ENCODE measurements at places on chromosomes 7 and 10. TPM values are rescaled to one million over a fixed set of nuclear protein-coding genes. Genes with fewer than 3 reads are reported as not detected.
A peak's percentile ranks its signal among the peaks of the same experiment; 100 is the strongest.

- H3K4me1 ChIP-seq: peaks cover 36% of the 10 kb centered on the region
- H3K27me3 ChIP-seq: no peaks in the 10 kb centered on the region
- DNase-seq: no peak
- no peak overlapping the region for H3K4me3 ChIP-seq
- peak overlapping the region; percentile 64 for H3K27ac ChIP-seq
Measured at GRCh38 chr10:127408733-127409132, 140.4 kb upstream of the NPS start.

- no peak for DNase-seq
- no peaks in the 10 kb centered on the region for H3K4me1 ChIP-seq
- H3K27me3 ChIP-seq: peaks cover 64% of the 10 kb centered on the region
- H3K4me3 ChIP-seq: peak overlapping the region; percentile 8
Measured at GRCh38 chr7:45156516-45157272, 897 bp upstream of the RAMP3 start.

- no peaks in the 10 kb centered on the region for H3K36me3 ChIP-seq
- H3K4me1 ChIP-seq: peaks cover 18% of the 10 kb centered on the region
- H3K27ac ChIP-seq: no peak overlapping the region
- peak overlapping the region; percentile 66 for H3K4me3 ChIP-seq
- peaks cover 97% of the 10 kb centered on the region for H3K27me3 ChIP-seq
Measured at GRCh38 chr7:128168667-128169210, 72.3 kb upstream of the LEP start.

VWA2 gene
- total RNA-seq: 14.4 TPM

DNA sequence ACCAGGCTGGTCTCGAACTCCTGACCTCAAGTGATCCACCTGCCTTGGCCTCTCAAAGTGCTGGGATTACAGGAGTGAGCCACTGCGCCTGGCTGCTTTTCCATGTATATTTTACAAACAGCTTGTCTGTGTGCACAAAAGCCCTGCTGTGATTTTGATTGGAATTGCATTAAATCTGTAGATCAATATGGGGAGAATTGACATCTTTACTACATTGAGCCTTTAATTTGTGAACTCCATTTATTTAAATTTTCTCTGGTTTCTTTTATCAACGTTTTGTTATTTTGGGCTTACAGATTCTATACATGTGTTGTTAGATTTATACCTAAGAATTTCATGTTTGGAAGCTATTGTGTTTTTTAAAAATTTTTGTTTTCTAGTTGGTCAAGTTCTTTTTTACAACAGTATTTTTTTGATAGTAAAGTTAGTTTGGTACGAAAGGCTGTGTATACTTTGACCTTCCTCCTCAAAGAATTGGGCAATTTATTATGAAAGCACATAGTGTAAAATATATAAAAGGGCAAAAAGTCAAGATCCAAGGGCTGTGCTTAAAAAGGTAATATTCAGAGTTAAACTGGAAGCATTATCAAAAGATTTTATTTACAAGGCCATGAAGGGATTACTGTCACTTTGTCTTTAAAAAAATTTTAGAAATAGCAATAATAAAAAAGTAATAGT, 92.8 kb downstream of the STK31 start:
- peaks cover 2% of the 10 kb centered on the region for H3K27me3 ChIP-seq
- no peak overlapping the region for H3K4me3 ChIP-seq
- no peaks in the 10 kb centered on the region for H3K36me3 ChIP-seq
- peaks cover 5% of the 10 kb centered on the region for H3K4me1 ChIP-seq

DNA sequence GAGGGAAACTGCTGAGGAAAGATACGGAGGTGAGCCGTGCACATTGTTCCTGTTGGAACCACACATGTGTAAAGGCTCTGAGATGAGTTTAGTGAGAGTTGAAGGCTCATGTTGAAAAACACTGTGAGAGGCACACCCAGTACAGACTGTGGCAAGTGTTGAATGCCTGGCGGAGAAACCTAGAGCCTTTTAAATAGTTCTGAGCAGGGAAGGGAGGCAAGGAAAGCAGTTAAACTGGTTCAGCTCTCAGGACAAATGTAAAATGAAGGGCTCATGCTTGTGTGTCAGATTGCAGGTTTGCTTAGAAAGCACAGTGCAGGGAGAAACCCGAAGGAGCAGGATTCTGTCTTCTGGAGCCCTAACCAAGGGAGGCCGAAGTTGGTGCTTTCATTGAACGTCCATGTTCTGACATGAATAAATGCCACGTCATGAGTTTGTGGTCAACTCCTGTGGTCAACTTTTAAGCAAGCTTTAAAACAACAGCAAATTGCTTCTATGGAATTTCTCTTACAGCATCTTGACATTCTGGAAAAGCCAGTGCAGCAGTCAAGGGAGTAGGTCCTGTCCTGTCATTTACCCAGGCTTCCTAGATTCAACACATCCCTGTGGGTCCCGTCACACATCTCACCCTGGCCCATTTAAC, 650.9 kb upstream of the GALNT17 start:
- peak overlapping the region; percentile 24 for H3K27ac ChIP-seq
- no peaks in the 10 kb centered on the region for H3K27me3 ChIP-seq
- peaks cover 25% of the 10 kb centered on the region for H3K4me1 ChIP-seq
- peaks cover 17% of the 10 kb centered on the region for H3K36me3 ChIP-seq
- DNase-seq: no peak

DNA sequence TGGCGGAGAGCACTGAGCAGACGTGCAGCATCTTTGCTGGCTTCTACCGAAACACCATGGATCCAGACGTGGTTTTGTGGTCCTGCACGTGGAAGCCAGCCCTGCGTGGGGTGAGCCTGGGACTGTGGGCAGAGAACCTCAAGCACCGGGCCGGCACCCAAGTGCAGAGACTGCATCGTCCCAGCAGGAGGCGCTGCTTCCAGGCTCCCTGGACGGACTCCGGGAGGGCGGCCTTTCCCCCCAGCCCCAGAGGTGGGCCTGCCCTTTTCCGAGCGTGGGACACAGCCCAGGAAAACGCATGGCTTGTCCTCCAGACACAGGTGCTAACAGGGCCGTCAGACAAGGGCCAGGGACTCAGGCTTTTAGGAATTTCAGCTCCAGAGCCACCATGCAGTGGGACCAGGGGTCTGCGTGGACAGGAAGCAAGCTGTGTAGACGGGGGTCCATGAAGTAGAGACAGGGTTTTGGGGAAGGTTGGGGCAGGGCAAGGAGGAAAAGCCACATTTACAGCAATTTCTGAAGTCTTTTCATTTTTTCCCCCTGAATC, 303.9 kb downstream of the WDR37 start:
- H3K27me3 ChIP-seq: peaks cover 4% of the 10 kb centered on the region
- DNase-seq: no peak
- peak overlapping the region; percentile 97 for H3K27ac ChIP-seq
- H3K4me3 ChIP-seq: peak overlapping the region; percentile 44
- H3K36me3 ChIP-seq: no peaks in the 10 kb centered on the region

- DNase-seq: no peak
- H3K36me3 ChIP-seq: no peaks in the 10 kb centered on the region
- no peaks in the 10 kb centered on the region for H3K27me3 ChIP-seq
- no peak overlapping the region for H3K4me3 ChIP-seq
Measured at GRCh38 chr7:112358513-112358912, 91.7 kb upstream of the IFRD1 start.

TACC2 gene
- 30.3 TPM for total RNA-seq

DNA sequence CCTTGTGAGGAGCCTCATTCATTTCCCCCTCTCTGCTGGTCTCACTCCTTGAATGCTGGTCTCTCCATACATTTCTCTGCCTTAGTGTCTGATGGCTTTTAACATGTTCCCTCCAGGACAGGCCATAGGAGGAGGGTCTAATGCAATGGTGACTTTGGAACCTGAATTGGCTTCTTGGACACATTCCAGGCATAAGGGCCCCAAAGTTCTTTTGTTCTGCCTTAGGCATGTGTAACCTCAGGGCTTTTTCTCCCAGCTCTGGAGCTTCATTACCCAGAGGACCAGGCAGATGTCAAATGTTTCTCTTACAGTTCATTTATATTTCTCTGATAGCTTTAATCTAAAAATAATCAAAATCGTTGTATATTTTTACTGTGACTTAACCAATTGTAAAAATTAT, 162.6 kb downstream of the SDK1 start:
- no peak overlapping the region for H3K4me3 ChIP-seq
- peak overlapping the region; percentile 5 for H3K27ac ChIP-seq
- DNase-seq: no peak
- no peaks in the 10 kb centered on the region for H3K27me3 ChIP-seq

AZGP1 gene
- total RNA-seq: 0.27 TPM

DNA sequence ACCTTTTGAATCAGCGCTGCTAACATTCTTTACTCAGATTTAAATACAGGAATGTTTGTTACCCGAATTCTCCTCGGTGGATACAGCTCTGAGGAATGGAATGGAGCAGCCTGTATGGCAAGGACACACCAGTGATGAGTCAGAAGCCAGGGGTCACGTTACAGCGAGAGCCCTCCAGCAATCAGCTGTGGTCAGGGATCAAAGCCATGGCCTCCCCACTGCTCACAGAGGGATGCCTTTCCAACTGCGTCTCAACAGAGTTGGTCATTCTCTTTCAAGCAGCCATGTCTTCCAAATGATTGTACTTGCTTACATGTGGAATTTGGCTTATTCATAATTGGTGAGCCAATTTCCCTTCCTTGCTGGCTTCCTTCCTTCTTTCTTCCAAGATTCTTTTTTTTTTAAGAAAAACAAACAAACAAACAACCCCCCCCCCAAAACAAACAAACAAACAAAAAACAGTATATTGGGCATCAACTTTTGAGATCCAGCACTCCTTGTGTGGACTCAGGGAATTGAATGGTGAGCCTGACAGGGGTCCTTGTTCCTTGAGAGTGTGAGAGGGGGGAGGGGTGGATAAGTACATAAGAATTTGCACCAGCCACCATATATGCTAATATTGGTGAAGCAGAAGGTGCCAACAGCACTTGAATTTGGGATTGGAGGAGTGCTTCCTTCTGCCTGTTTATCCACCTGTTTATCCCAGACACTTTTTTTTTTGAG, 100.2 kb downstream of the ATXN7L1 start:
- no peak overlapping the region for H3K4me3 ChIP-seq
- peaks cover 12% of the 10 kb centered on the region for H3K36me3 ChIP-seq
- no peak for DNase-seq
- H3K27me3 ChIP-seq: no peaks in the 10 kb centered on the region
- H3K4me1 ChIP-seq: no peaks in the 10 kb centered on the region

CFAP46 gene
- 3.1 TPM for total RNA-seq

- H3K36me3 ChIP-seq: peaks cover 7% of the 10 kb centered on the region
- H3K4me1 ChIP-seq: peaks cover 24% of the 10 kb centered on the region
- DNase-seq: no peak
Measured at GRCh38 chr7:132830941-132831340, 250.9 kb downstream of the CHCHD3 start.

GRCh38 chr10:112952282-112953173, 2.5 kb downstream of the TCF7L2 start:
- H3K27ac ChIP-seq: peak overlapping the region; percentile 100
- peak overlapping the region; percentile 96 for H3K4me3 ChIP-seq
- no peaks in the 10 kb centered on the region for H3K36me3 ChIP-seq
- H3K27me3 ChIP-seq: no peaks in the 10 kb centered on the region
- H3K4me1 ChIP-seq: peaks cover 56% of the 10 kb centered on the region

DNA sequence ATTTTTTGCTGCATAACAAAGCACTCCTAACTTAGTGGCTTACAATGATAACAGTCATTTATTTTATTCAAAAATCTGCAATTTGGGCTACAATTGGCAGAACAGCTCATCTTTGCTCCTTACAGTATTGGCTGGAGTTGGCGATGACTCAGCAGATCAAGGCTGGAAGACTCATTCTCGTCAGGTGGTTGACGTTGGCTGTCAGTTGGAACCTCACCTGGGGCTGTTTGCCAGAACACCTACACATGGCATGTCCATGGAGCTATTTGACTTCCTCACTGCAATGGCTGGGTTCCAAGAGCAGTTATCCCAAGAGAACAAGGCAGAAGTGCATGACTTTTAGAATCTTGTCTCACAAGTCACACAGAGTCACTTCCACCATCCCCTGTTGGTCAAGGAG, 75.1 kb downstream of the NOD1 start:
- H3K4me3 ChIP-seq: no peak overlapping the region
- H3K36me3 ChIP-seq: peaks cover 6% of the 10 kb centered on the region
- no peak for DNase-seq
- H3K27ac ChIP-seq: no peak overlapping the region
- no peaks in the 10 kb centered on the region for H3K27me3 ChIP-seq

- H3K36me3 ChIP-seq: peaks cover 11% of the 10 kb centered on the region
- H3K4me3 ChIP-seq: no peak overlapping the region
- no peak overlapping the region for H3K27ac ChIP-seq
- peaks cover 4% of the 10 kb centered on the region for H3K4me1 ChIP-seq
- H3K27me3 ChIP-seq: no peaks in the 10 kb centered on the region
Measured at GRCh38 chr7:2605608-2606538, 25.9 kb upstream of the TTYH3 start.

GRCh38 chr7:126937171-126937570, 315.6 kb downstream of the GRM8 start:
- H3K36me3 ChIP-seq: no peaks in the 10 kb centered on the region
- peaks cover 11% of the 10 kb centered on the region for H3K4me1 ChIP-seq
- no peak overlapping the region for H3K4me3 ChIP-seq
- H3K27ac ChIP-seq: no peak overlapping the region
- no peak for DNase-seq

- DNase-seq: no peak
- H3K4me1 ChIP-seq: peaks cover 18% of the 10 kb centered on the region
- no peaks in the 10 kb centered on the region for H3K27me3 ChIP-seq
- no peak overlapping the region for H3K4me3 ChIP-seq
- peaks cover 6% of the 10 kb centered on the region for H3K36me3 ChIP-seq
Measured at GRCh38 chr7:92799446-92800211, 36.7 kb downstream of the CDK6 start.

DNA sequence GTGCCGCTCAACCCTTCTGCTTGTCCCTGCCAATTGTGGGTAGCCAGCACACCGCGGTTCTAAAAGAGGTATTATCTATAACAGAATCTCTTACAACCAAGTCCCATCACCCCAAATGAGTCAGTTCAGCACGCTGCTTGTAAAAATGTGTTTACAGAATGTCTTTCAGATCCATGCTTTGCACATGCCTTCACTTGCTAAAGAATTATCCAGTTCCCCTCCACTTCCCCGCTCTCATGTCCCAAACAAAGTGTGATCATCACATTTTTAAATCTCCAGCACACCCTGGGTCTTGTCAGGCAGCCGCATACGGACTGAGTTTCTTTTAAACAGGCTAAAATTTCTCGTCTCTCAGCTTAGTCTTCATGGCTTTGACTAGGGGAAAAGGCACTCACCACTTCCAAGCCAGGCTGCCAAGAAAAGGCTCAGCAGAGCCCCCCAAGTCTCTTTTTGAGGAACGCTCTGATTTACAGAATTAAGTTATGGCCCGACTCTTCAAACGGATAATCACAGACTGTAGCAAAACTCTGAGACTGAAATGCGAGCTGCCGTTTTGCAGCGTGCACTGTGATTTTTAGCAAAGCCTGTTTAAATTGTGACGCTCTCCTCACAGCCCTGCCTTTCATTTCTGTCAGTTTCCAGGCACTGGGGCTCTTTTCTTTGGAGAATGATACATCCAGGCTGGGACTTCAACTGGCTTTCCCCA, 29.8 kb upstream of the FGFR2 start:
- H3K4me1 ChIP-seq: peaks cover 23% of the 10 kb centered on the region
- no peaks in the 10 kb centered on the region for H3K36me3 ChIP-seq
- peak overlapping the region; percentile 4 for H3K4me3 ChIP-seq

Data from mesothelial cell of epicardium (in vitro differentiated cells).